ENCODE measurements at places on chromosomes 5 and 9.

DNA sequence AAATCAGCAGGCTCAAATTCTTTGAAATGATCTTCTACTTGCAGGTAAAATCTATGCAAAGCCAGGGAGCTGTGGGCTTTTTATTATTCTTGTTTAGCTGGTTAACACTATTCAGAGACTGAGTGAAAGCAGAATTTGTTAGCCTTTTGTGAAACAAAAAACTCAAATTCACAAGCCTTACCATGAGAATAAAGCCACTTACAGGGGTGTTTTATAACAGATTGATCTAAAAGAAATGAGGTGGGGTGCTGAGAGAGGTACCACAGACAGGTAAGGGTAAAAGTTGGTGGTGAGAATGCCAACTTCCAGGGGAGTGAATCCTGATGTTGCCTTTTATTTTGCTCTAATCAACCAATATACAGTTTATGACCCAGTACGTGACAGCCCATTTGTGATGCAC, 1585.6 kb downstream of the EFNA5 start:
- H3K27ac ChIP-seq, result no peak overlapping the region
- H3K36me3 ChIP-seq, result no peaks in the 10 kb centered on the region
- DNase-seq, result no peak
- no peak overlapping the region for H3K4me3 ChIP-seq

GRCh38 chr9:75743855-75744254, 146.6 kb upstream of the PCSK5 start:
- H3K4me1 ChIP-seq, result no peaks in the 10 kb centered on the region
- no peak overlapping the region for H3K27ac ChIP-seq
- no peak overlapping the region for H3K4me3 ChIP-seq
- DNase-seq, result no peak

- no peaks in the 10 kb centered on the region for H3K4me1 ChIP-seq
- H3K27ac ChIP-seq, result no peak overlapping the region
- peak overlapping the region; percentile 66 for H3K4me3 ChIP-seq
- no peaks in the 10 kb centered on the region for H3K27me3 ChIP-seq
- peak; percentile 58 for DNase-seq
- no peaks in the 10 kb centered on the region for H3K36me3 ChIP-seq
Observed at GRCh38 chr5:156934450-156935211, 28.4 kb downstream of the TIMD4 start.

GRCh38 chr5:120690621-120691407, 226.7 kb downstream of the PRR16 start:
- no peak for DNase-seq
- H3K27ac ChIP-seq, result no peak overlapping the region
- no peaks in the 10 kb centered on the region for H3K27me3 ChIP-seq
- H3K4me1 ChIP-seq, result no peaks in the 10 kb centered on the region
- H3K36me3 ChIP-seq, result no peaks in the 10 kb centered on the region
- H3K4me3 ChIP-seq, result no peak overlapping the region

DNA sequence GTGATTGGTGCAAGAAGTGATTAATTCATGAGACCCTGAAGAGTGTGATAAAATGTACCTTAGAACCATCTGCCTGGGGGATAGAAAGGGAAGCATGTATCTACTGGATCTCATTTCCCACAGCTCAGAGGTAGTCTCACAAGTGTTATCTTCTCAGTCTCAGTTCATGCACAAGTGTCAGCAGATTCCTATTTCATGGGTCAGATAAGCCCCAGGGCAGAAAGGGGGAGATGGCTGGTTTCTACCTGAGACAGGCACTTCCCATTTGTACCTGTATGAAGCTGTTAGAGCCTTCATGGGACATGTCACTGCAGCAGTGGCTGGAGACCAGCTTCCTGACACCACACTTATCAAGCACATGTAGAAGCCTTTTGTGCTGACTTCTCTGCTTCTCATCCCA, 45.6 kb upstream of the SMIM15 start:
- no peaks in the 10 kb centered on the region for H3K36me3 ChIP-seq
- DNase-seq, result no peak
- no peak overlapping the region for H3K27ac ChIP-seq
- H3K4me3 ChIP-seq, result no peak overlapping the region

DNA sequence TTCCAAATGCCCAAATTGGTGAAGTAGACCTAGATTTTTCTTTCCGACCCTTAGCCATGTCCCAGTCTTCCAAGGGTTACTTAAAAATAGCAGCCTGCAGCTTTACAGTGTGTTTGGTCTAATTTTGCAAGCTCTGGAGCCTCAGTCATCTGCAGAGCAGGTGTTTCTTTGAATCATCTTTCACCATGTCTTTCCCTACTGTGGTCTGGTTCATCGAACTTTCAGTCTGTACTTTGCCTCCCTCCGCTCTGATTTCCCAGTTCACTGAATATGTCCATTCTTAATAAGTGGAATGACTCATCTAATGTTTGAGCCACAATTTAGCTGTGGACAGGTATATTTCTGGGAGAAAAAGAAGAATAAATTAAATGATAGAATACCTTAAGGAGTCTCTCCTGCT, 1060.7 kb downstream of the EFNA5 start:
- no peak overlapping the region for H3K27ac ChIP-seq
- H3K36me3 ChIP-seq, result no peaks in the 10 kb centered on the region
- H3K27me3 ChIP-seq, result no peaks in the 10 kb centered on the region

GRCh38 chr5:135194573-135195269, 160.7 kb upstream of the PITX1 start:
- DNase-seq, result no peak
- H3K27me3 ChIP-seq, result peaks cover 12% of the 10 kb centered on the region
- peaks cover 6% of the 10 kb centered on the region for H3K4me1 ChIP-seq
- H3K4me3 ChIP-seq, result no peak overlapping the region
- H3K36me3 ChIP-seq, result no peaks in the 10 kb centered on the region
- H3K27ac ChIP-seq, result no peak overlapping the region

DNA sequence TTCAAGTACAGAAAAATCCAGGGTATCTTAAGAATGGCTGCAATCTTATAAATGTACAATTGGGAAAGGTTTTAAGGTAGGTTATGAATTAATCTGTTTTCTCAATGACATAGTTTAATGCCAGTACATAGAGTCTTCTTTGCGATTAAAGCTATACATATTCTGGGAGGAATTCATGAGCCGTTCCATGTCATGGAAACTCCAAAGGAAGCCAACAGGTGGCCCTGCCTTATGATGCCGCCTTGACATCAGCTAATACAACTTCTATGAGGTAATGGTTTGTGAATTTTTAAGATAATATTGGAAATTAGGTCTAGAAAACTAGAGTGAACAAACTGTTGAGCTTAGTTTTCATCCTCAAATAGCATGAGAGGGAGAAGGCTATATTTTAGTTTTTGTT, 713.4 kb downstream of the EFNA5 start:
- H3K4me3 ChIP-seq, result no peak overlapping the region
- no peak for DNase-seq
- no peak overlapping the region for H3K27ac ChIP-seq
- H3K27me3 ChIP-seq, result no peaks in the 10 kb centered on the region

DNA sequence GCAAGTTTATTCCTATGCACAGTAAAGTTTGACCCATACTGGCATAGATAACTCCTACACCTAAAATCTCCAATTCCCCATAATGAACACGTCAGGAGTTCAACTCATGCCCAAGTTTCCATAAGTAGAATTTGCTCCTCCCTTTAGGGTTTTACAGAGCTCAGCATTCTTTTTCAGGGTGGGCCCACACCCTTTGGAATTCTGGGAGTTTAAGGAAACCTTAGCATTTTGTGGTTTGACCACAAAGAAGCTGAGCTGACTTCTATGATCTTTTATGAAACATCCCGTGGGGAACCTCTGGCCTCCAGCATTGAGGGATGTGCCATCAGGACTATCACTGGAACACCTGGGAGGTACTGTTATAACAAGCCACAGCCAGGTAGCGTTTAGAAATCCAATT, 220.6 kb upstream of the MAP3K1 start:
- H3K4me1 ChIP-seq, result peaks cover 6% of the 10 kb centered on the region
- no peaks in the 10 kb centered on the region for H3K36me3 ChIP-seq
- no peak overlapping the region for H3K4me3 ChIP-seq
- H3K27me3 ChIP-seq, result no peaks in the 10 kb centered on the region
- DNase-seq, result no peak
- H3K27ac ChIP-seq, result no peak overlapping the region

GRCh38 chr9:108727580-108728111, 128.1 kb downstream of the ACTL7B start:
- DNase-seq, result no peak
- no peak overlapping the region for H3K27ac ChIP-seq
- H3K4me1 ChIP-seq, result no peaks in the 10 kb centered on the region
- no peaks in the 10 kb centered on the region for H3K36me3 ChIP-seq
- H3K27me3 ChIP-seq, result no peaks in the 10 kb centered on the region

- no peak for DNase-seq
- H3K36me3 ChIP-seq, result no peaks in the 10 kb centered on the region
Observed at GRCh38 chr5:118052503-118052902, 935.8 kb downstream of the DTWD2 start.

DNA sequence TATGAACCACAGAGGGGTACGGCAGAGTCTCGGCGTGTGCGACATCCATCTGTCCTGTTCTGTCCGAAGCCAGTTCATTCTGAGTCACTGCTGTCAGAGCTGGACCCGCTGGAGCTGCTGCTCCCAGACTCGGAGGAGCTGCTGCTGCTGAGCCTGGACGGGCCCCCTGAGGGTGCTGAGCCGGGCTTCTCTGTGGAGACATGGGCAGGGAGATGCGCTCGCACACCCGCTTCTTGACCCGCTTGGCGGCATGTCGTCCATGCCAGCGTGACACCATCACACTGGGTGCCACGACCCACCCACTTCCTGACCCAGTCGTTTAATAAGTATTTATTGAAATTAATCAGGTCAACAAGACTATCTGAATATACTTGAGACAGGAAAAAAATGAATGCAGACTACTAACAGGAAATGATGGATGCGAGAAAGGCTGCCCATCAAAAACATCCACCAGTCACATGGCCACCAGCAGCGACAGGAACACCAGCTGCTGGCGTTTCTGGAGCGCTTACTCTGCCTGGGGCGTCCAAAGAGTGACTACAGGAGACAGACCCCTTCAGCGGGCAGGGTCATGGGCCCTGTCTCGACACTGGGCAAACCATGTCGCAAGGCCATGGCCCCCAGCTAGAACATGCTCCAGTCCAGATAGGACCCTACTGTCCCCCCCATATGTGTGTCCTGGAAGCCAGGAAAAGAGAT, 8.4 kb downstream of the BRD3OS start:
- H3K27me3 ChIP-seq, result no peaks in the 10 kb centered on the region
- no peaks in the 10 kb centered on the region for H3K4me1 ChIP-seq
- H3K36me3 ChIP-seq, result peaks cover 37% of the 10 kb centered on the region
- no peak overlapping the region for H3K4me3 ChIP-seq

GRCh38 chr9:115587310-115587709, 469.4 kb upstream of the TNC start:
- no peak overlapping the region for H3K4me3 ChIP-seq
- no peaks in the 10 kb centered on the region for H3K27me3 ChIP-seq
- no peak for DNase-seq
- H3K4me1 ChIP-seq, result no peaks in the 10 kb centered on the region

GRCh38 chr5:83453937-83454336, 17.6 kb upstream of the VCAN start:
- DNase-seq, result no peak
- no peak overlapping the region for H3K27ac ChIP-seq
- no peaks in the 10 kb centered on the region for H3K27me3 ChIP-seq
- no peaks in the 10 kb centered on the region for H3K36me3 ChIP-seq

GRCh38 chr9:120833325-120833724, 9.4 kb downstream of the PSMD5 start:
- no peak overlapping the region for H3K27ac ChIP-seq
- no peaks in the 10 kb centered on the region for H3K4me1 ChIP-seq
- H3K4me3 ChIP-seq, result no peak overlapping the region
- H3K27me3 ChIP-seq, result no peaks in the 10 kb centered on the region
- peaks cover 64% of the 10 kb centered on the region for H3K36me3 ChIP-seq

DNA sequence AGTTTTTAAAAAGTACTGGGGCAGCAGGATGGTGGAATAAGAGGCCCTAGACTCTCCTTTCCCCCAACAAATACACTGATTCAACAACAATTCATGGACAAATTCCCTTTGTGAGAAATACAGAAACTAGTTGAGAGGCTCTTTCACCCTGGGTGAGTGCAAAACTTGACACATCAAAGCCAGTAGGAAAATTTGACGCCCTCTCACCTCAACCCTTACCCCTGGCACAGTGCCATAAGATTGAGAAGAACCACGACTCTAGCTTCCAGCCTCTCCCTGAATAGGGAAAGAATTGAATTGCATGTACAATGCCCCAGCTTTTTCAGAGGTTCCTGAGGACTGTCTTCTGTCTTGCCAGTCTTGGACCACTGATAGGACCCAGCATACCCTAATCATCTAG, 12.3 kb downstream of the KIF4B start:
- H3K27me3 ChIP-seq, result peaks cover 5% of the 10 kb centered on the region
- no peaks in the 10 kb centered on the region for H3K36me3 ChIP-seq
- no peak overlapping the region for H3K27ac ChIP-seq
- no peak for DNase-seq
- H3K4me3 ChIP-seq, result no peak overlapping the region
- no peaks in the 10 kb centered on the region for H3K4me1 ChIP-seq

GRCh38 chr5:137629646-137630045, 106.2 kb downstream of the KLHL3 start:
- peaks cover 10% of the 10 kb centered on the region for H3K36me3 ChIP-seq
- H3K27me3 ChIP-seq, result no peaks in the 10 kb centered on the region
- H3K4me1 ChIP-seq, result no peaks in the 10 kb centered on the region
- no peak overlapping the region for H3K27ac ChIP-seq

DNA sequence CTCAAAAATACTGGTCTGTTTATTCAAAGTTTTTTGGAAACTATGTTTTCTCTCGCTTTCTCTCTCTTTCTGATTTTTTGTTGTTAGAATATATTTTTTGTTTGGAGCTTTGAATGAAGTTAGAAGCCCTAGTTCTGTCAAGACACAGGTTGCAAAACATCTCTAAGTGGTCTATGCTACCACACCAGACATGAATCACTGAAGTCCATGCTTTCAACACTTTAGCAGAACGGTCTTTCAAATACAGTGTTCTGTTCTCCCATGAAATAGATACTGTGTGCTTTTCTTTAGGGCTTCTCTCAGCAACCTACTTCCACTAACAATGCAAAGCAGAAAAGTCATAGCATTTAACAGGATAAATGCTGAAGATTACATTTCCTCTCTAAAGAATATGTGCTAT, 392.5 kb downstream of the TMEM167A start:
- H3K36me3 ChIP-seq, result no peaks in the 10 kb centered on the region
- H3K4me1 ChIP-seq, result no peaks in the 10 kb centered on the region
- no peaks in the 10 kb centered on the region for H3K27me3 ChIP-seq
- H3K4me3 ChIP-seq, result no peak overlapping the region
- H3K27ac ChIP-seq, result no peak overlapping the region

Measured in CD4-positive, CD25-positive, alpha-beta regulatory T cell (primary cell).